ENCODE measurements at places on chromosomes 7 and 10.

- no peak for DNase-seq
Observed at GRCh38 chr7:82234457-82235049, 209.0 kb downstream of the CACNA2D1 start.

DNA sequence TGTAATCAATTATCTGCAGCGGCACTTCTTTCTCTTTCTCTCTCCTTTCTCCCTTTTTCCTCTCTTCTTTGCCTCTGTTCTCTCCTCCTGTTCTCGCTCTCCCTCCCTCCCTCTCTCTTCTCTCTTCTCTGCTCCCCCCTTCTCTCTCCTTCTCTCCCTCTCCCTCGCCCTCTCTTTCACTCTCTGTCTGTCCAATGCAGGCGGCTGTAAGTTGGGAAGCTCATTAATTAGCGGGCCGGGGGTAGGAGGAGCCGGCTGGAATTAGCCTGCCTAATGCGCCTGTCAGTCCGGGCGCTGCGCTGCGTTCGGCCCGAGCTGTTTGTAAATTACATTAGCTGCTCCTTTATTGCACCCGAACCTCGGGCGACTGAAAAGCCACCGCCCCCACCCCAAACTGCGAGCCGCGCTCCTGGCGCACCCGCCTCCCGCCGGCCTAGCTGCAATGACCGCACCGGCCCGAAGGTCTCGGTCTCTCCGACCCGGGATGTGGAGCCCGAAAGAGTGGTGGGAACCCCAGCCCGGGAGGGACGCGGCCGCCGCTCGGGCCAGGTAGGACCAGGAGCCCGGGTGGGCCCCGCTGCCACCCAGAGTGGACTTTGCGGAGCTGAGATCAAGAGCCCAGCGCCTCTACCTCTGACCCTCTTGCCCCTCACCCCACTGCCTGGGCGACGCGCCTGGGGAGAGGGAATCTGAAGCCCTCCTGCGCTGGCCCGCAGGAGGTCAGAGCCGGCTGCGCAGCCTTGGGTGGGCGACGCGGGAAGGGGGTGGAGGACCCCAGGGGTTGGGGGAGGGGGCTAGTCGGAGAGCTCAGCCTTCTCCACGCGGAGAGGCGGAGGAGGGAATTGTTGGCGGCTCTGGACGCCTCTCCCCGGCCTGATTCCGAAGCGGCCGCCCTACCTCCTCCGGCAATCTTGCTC, at the start of gene LBX1:
LBX1 (minus strand) TSS at position 198 of the 917 bp plus-strand sequence. CDS start 648 bp downstream, outside the sequence.
- DNase-seq: no peak

DNA sequence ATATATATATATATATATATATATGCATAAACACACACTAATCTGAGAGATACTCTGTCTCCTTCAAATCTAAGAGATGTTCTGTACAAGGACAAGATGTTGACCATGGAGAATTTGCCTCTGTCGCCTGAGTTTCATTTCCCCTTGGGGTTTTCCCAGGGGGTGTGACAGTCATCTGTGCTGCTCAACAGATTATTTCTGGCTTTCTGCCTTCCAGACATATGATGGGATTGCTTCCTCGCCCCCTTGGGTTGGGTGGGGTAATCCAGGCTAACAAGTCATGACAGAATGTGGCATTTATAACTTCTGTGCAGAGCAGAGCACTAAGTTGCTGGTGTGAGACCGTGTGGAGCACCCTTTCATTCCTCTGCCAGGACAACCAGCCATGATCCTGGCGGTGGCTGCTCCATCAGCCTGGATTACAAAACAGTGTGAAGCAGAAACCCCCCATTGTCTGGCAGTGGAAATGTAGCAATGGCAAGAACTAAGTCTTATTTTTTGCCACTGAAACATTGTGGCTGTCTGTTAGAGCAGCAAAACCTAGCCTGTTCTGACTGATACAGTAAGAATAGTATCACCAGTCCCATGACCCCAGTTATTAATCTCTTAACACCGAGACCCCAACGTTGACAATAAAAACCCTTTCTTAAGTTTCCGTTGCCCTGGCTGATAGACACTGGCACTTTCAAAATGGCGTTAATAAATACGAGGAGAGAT, 13.7 kb upstream of the USP6NL start:
- DNase-seq: no peak

GRCh38 chr10:109593682-109594081, 329.6 kb downstream of the XPNPEP1 start:
- DNase-seq: no peak

DNA sequence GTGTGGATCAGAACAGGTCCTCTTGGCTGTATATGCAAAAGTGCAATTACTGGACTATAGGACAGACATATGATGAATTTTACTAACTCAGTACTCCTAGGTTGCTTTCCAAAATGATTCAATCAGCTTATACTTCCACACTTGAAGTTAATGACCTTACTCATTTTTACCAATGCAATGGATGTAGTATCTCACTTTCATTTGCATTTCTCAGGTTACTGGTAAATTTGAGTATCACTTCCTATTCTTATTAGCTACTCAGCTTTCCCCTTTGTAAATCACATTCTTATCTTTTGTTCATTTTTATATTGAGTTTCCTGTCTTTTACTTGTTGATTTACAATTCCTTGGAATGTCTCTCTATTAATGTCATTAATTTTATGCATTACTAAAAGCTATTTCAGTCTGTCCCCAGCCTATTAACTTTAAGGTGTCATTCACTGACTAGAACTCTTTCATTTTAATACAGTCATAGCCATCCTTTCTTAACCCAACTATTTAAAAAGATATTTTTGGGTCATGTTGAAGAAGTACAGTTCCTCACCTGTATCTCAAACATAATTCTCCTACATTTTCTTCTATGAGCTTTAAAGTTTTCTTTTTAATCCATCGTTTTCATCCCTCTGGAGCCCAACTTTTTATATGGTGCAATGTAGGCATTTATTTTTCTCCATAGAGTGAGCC, 88.6 kb downstream of the VIM start:
- no peak for DNase-seq

GRCh38 chr10:131666091-131666490, 234.7 kb upstream of the PPP2R2D start:
- no peak for DNase-seq

DNA sequence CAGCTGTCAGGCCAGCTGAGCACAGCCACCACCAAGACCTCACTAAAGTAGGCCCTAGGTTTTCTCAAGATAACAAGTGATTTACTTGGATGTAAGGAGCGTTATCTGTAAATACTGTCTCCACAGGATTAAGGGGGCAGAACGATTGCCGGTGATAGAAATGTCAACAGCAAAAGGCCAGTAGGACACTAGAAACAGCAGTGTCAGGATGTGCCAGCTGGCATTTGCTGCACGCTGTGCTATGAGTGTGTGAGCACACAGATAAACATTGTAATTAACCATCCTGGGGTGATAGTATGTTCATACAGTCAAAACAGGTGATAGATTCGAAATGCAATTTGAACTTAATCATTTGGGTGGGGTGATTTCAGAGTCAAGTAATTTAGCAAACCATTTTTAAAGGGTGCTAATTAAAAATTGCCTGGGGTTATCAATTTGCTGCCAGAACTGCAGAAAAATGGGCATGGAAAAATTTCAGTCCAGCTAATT, 36.3 kb upstream of the NOBOX start:
- DNase-seq: no peak

GRCh38 chr10:5557040-5557721, 32.4 kb downstream of the CALML3 start:
- DNase-seq: no peak

DNA sequence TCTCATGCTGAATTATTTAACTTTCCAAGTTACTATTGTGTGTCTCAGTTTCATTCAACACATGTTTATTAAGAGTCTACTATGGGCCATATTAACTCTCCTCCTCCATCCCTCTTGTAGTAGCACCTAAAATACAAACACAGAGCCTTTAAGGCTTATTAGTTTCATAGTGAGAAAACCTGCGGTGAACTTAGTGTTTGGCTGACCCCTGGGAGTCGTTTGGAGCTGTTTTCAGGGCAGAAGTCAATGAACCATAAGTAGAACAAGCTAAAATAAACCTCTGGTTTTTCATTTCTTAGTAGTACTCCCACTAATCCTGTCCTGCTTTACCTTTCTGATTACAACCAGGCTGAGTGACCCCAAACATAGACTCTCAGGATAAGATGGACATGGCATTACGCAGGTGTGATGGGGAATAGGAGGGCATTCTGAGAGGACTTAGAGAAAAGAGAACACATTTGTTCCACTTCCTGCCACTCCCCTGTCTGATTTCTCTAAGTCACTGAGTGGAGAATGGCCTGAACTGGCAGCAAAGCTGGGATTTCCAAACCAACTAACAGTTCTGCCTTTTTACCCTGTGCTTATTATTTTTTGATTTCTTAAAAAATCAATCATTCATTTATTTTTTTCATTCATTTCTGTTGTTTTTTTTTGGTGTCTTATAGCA, 74.5 kb downstream of the LRMDA start:
- DNase-seq: no peak

GRCh38 chr10:69684981-69685353, 54.9 kb downstream of the FAM241B start:
- DNase-seq: no peak

GRCh38 chr10:86958116-86958900, at the start of gene SNCG:
SNCG (plus strand) TSS chr10:86958599; CDS start chr10:86958698, 99 bp downstream.
- DNase-seq: no peak

DNA sequence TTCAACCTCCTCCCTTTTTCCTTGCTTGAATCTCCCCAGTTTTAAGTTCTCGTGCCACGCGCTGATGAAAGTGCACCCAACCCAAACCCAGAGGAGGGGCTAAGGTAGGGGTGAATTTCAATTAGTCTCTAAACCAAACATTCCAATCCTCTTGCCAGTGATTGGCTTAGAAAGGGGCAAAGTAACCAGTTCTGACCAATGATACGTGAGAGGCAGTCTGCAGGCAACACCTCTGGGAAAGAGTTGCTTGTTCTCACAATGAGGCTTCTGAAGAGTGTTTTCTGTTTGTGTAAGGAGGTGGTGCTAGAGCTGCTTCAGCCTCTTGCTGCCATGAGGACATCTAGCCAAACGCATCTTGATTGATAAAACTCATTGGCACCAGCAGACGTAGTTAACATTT, 21.8 kb downstream of the SLC35G1 start:
- no peak for DNase-seq

- DNase-seq: peak; percentile 54
Observed at GRCh38 chr10:71396084-71396710, 523 bp upstream of the CDH23 start.

DNA sequence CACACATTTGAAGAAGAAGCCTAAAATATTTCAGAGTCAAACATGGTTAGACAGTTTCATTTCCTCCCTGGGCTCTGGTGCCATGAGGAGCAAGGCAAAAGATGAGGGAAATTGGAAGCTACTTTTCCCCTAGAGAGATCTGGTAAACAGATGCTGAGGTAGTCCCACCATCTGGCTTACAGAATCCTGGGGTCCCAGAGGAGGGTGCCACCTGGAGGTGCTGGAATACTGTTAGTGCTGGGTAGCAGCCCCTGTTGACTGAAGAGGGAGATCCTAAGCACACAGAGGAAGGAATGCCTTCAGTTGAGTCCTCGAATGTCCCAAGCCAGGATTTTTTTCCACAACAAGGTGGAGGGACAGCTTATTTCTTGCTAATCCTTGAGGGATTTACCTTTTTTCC, 160.1 kb downstream of the FZD1 start:
- no peak for DNase-seq

DNA sequence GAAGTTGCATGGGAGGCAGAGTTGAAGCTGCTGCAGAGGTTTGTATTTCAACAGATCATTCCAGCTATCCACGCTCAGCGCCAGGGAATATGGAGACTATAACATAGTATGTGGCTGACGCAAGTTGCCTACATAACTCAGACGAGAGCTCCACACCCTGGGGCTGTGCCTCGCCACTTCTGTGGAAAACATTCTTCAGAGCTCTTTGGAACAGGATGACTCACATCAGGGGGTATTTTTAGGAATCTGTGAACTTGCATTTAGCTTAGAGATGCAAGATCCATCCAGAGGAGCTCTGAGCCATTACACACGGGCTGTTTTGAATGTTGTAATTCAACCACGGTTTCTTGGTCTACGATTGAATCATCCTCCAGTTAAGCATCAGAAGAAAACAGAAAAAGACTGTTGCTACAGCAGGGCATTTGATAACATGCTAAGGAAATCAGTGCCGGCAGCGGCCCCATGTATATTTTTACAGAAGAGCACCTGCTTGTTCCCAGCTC, 481.5 kb upstream of the AKR1E2 start:
- no peak for DNase-seq

GRCh38 chr7:78794101-78794500, 659.4 kb downstream of the MAGI2 start:
- no peak for DNase-seq

GRCh38 chr10:79108728-79109127, 40.0 kb downstream of the ZMIZ1 start:
- no peak for DNase-seq

- DNase-seq: no peak
Observed at GRCh38 chr7:6026011-6026819, 5.0 kb upstream of the ANKRD61 start.

DNA sequence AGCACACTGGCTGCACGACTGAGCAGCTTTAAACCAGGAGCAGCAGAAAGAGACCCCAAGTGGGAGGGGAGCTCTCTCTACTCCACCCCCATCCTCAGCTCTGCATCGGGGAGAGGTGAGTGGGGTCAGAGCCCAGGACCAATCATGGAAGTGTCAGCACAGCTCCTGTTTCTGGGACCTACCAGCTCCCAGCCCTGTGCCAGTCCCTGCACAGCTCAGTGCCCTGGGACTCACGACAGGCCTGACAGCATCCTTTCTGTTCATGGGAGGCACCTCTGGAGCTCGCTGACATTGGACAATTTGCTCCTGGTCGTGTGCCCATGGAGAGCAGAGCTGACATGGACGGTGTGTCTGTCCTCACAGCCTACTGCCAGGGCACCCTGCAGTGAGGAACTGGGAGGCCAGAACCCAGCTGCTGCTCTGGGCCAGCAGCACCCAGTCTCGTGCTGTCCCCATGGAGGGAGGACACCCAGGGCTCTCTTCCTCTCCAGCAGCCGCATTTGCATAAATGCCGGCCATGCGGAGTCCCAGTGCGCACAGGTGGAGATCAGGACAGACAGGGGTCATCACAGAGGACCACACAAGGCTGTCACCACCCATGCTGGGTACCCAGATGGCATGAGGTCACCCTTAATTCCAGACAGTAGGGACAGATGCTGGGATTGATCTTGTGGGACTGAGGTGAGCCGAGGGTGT, 45.9 kb upstream of the MSMB start:
- DNase-seq: no peak

DNA sequence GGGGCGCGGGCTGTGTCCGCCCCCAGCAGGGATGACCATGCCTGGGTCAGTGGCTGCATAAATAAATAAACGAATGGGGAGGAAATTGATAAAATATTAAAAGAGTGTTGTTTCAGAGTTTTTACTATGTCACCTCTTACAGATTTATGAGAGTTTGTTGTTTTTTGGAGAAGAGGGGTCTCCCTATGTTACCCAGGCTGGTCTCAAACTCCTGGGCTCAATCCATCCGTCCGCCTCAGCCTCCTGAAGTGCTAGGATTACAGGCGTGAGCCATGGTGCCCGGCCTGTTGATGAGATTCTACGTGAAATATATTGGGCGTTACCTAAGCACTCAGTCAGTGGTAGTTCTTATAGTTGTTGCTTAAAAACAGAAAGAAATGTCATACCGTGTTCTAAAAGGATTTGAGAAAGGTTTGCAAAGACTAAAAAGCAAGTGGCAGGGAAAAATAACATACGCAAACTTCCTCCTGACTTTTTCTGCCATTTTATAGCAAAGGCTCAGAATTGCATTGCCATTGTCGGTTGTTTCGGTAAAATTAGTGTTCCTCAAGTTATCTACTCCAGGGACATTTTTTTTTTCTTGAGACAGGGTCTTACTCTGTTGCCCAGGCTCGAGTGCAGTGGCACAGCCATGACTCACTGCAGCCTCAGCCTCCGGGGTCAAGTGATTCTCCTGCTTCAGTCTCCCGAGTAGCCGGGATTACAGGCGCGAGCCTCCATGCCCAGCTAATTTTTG, 39.5 kb upstream of the FOXK1 start:
- DNase-seq: no peak

Data from progenitor cell of endocrine pancreas (in vitro differentiated cells).